Left kidney (tissue), 8 donors: ENCODE measurements at places on chromosomes 16 and 17. TPM values are rescaled to one million over a fixed set of nuclear protein-coding genes. Genes with fewer than 3 reads are reported as not detected.

Gene C16orf96
- polyA plus RNA-seq = 0.33 TPM

- peak; percentile 62 for DNase-seq
Measured at GRCh38 chr16:28538733-28539596, at the start of gene NUPR1. Gene NUPR1 (minus strand): TSS chr16:28538974. CDS start chr16:28538907, 67 bp downstream.

Gene CACNG5
- 3.2 TPM for polyA plus RNA-seq

GRCh38 chr17:53313746-53314145 is 509.0 kb upstream of the KIF2B start:
- DNase-seq = no peak

GRCh38 chr16:89105599-89106151 is 12.0 kb downstream of the ACSF3 start:
- DNase-seq = no peak

GRCh38 chr16:23016368-23016767 is 132.9 kb downstream of the USP31 start:
- peak; percentile 51 for DNase-seq

DNA sequence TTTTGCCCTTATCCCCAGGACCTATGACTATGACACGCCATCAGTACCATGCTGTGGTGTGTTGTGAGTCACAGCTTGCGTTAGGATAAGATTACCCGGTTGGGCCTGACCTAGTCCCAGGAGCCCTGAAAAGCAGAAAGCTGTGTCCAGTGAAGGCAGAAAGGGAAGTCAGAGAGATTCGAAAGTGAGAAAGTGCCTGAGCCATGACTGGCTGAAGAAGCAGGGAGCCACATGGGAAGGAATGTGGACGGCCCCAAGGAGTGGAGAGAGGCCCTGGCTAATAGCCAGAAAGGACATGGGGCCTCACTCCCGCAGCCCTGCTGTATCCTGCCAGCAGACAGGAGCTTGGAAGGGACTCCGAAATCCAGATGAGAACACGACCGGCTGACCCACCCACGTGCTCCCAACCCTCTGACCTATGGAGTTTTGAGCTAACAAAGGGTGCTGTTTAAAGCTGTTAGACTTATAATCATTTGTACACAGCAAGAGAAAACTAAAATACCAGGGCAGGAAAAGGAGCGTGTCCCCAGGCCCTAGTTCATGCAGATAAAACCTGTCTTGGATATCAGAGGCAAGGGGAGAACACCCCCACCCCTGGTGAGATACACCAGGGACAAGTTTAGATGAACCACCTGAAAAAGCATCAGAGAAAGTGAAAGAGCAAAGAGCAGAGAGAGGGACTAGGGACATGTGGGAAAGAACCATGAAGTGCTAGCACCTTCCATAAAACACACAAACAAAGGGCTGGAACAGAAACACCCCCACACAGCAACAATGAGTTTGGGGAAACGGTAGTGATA is 115.3 kb downstream of the SLC39A11 start:
- DNase-seq = peak; percentile 46

GRCh38 chr16:57191056-57191571 is 5.0 kb downstream of the RSPRY1 start:
- DNase-seq = no peak

GRCh38 chr16:79282806-79283205 is 317.7 kb downstream of the MAF start:
- DNase-seq = no peak

Gene NLRC3
- 2.1 TPM for polyA plus RNA-seq

- DNase-seq = no peak
Measured at GRCh38 chr17:8859027-8859803, 8.3 kb downstream of the PIK3R6 start.

DNA sequence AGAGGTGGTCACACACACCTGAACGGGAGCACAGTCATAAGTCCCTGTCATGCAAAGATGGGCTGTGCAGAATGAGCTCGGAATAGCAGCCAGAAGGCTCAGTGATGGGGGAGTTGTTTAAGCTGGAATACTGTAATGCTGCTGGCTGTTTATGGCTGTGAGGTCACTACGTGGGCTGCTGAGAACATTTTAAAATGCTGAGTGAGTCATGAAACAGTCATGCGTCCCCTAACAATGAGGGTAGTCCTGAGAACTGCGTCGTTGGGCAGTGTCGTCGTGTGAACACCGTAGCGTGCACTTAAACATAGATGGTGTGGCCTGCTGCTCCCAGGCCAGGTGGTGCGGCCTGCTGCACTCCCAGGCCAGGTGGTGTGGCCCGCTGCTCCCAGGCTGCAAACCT is 39.7 kb downstream of the TBCD start:
- peak; percentile 53 for DNase-seq

GRCh38 chr17:34146440-34147043 is 108.5 kb upstream of the CCL2 start:
- no peak for DNase-seq

Gene ABCC12
- polyA plus RNA-seq = 0.13 TPM

DNA sequence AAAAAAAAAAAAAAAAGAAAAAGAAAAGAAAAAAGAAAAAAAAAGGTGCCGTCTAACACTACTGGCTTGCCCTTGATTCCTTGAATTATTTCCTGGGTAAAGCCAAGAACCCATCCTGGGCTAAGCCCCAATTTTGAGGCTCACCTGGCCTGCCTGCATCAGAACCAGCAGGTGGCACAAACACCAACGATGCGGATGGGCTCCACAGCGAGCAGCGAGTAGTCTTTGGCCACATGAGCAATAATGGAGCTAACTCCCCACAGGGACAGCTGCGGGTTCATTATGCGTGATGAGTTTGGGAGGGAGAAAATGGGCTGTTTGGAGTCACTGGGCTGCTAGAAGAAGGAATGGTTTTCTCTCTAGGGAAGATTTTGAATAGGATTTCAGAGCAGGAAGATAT is 91.1 kb downstream of the ASIC2 start:
- DNase-seq = no peak

DNA sequence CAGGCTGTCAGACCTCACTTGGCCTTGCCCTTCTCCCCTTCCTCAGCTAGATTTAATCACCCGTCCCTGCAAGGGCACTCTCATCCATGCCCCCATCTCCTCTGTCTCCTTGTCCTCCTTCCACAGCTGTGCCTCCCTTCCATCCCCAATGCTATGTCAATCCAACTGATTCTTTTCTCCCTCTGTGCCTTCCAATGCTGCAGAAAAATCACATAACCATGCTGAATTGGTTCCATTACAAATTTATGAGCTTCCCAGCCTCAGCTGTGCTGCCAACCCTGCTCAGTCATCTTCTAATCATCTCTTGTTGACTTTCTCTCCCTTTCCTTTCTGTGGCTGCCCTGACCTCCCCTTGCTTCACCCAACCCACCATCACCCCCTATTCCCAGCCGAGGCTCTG is 56.3 kb upstream of the PIRT start:
- DNase-seq = no peak

Gene OR1F1
- polyA plus RNA-seq = not detected

DNA sequence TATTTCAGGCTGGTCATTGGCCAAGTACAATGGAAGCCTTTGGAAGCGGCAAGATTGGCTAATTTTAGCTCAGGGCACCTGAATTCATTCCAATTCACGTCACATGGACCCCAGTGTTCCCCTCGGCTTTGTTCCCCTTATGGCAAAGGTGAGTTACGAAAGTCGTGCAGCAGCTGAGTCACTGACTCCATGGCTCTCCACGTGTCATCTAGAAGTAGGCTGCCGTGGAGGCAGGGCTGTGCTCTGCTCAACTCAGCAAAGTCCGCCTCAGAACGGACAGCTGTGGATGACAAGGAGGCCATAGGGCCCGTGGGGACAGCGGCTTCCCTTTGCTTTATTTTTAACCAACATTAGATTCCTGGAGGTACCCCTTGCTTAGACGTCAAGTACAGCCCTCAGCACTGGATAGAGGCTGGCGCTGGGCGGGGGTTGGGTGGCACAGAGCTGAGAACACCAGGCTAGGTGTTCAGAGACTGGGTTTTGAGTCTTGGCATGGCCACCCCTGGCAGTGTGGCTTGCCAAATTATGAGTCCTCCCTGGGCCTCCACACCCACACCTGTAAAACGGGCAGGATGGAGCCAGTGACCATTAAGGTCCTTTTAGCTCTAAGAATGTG is 23.6 kb downstream of the ADAD2 start:
- no peak for DNase-seq

Gene MEIOB
- polyA plus RNA-seq = 3.2 TPM

DNA sequence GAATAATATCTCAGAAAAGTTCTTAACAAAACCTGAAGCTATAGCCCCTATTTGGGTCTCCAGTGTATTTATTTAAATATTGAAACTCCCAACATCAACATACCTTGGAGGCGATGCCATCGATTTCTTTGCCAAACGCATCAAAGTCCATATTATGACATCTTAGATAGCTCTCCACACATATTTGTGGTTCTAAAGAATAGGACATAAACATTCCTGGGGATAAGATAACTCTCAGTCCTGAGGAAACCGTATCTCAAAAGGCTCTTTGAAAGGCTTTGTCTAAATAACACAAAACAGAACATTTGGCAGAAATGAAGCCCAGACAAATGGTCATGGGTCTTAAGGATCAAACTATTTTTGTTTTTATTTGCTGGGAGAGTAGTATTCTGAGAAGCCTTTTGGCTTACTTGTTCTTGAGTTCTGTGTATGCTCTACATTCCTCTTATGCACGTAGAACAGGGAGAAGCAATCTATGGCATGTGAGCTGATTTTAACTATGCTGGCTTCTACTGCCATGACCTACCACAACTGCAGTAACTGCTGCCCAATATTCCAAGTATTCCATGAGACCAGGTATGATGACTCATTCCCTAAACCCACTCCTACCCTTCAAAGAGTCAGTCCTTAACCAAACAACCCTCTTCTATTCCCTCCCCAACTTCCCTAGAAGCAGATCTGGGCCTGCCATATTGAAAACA is 279.0 kb upstream of the ZFHX3 start:
- no peak for DNase-seq

- DNase-seq = no peak
Measured at GRCh38 chr16:30992276-30992780, 7.3 kb downstream of the HSD3B7 start.

DNA sequence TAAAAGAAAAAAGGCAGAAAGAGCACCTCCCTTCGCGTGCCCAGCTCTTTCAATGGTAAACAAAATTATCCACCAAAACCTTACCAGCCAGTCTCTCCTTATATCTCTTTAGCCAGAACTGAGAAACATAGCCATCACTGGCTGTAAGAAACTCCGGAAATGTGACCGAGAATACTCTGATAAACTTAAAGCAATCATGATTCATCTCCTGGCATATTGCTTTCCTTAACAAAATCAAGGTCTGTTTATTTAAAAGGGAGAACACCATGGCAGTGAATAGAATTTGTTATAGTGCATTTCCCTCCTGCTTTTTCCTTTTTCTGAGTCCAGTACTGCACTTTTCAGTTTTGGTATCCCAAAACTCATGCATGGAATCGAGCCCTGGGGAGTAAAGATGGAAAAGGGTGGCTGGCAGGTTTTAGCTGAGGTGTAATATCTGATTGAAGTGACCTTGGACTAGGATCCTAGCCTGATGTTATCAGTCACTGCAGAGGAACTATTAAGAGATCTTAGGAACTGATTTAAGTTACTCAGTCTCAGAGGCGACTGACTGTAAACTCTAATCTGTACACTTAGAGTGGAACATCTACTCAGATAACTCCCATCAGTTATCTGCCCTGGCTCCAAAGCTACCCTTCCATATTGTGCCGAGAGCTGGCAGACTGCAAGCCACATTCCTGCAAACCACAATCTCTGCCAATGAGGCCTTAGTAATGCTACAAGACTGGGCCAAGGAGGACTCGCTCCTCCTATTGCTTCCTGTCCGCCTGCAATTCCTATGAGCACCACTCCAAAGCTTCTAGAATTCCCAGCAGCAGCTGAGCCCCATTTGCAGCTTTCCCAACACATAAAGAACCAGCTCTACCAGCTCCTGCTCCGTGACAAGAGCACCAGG is 7.4 kb upstream of the COX10 start:
- no peak for DNase-seq

DNA sequence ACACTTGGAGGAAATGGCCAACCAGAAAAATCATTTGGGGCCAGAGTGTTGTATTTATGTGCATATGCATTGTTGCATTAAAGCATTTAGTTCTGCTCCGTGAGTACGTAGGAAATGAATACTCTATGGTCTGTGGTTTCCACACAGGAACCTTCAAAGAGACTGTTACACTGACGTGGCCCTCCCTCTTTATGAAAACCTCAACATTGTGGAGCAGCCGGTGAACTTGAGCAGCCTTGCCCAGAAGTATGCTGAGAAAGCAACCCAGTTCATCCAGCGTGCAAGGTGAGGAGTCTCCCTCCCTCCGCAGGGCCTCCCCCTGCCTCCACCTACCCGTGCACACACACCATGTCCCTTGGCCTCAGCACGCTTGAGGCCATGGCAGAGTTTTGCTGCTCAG is 65.2 kb downstream of the ARSG start:
- DNase-seq = no peak

Gene KRT27
- polyA plus RNA-seq = not detected

- no peak for DNase-seq
Measured at GRCh38 chr17:76659928-76660655, 16.5 kb upstream of the ST6GALNAC1 start.

Gene KRT31
- not detected for polyA plus RNA-seq

GRCh38 chr16:30187971-30188561 is 4.7 kb downstream of the CORO1A start:
- no peak for DNase-seq

GRCh38 chr16:14301169-14302030 is 230.3 kb downstream of the MRTFB start:
- no peak for DNase-seq

Gene NGFR
- polyA plus RNA-seq = 2.9 TPM

Gene NPIPB13
- polyA plus RNA-seq = 27.9 TPM
